NCI-H2081 treated with DMSO at 0.1 percent for 48 hours (cell line): ENCODE measurements at places on chromosomes 2 and 18.

DNA sequence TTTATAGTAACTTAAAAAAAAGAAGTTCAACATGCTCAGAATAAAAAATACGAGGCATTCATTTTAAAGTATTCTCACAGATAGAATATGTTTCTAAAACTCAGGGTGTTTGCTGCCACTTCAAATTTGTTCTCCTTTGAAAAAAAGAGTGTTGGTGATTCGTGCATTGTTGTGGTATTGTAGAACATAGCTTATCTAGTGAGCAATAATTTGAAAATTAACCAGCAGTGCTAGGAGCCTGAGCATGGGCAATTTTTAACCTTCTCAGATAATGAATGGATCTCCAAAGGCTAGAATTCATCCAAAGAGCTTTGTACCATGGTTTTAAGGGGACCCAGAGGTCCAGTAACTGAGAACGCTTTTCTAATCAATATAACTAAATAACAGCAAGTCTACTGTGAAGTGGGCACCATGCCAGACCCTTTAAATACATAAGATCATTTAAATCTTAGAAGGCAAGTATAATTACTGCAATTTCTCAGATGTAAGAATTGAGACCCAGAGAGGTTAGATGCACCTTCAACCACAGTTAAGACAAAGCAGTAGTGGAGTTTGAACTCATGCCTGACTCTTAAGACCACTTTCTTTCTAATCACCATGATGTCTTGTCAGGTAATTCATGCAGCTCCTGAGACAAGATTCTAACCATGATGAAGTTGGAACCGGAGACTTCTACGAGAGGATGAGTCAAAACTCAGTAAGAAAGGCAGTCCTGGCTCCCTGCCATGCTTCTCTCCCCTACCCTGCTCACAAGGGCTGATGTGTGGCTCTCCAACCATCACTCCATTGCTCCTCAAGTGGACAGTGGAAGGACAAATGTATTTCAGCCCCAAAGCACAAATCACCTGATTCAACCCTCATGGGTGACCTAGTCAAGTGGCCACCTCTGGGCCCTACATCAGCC, 3.4 kb downstream of the CYRIA start:
- DNase-seq, result no peak

GRCh38 chr2:189363559-189363958, 77.7 kb upstream of the WDR75 start:
- DNase-seq, result no peak

DNA sequence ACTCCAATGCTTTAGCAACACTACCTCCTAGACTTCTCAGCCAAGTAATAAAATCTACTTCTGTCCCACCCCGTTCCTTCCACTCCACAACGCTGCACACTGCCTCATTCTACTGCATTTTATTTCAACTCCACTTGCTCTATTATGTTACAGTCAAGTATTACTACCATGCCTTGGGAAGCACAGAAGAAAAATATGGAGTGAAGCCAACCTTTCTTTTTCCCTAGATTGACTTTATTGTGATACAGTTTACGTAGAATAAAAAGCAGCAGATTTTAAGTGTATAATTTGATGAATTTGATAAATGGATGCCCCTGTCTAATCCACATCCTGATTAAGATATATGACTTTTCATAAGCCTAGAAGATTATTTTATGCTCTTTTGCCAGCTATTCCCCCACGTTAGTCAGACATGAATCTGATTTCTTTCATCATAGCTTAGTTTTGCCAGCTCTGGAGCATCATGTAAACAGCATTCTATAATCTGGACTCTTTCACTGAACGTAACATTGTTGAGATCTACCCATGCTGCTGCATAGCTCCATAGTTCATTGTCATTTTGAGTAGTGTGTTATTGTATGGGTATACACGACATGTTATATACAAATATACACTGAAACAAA, 676.8 kb upstream of the RAB6C start:
- no peak for DNase-seq

DNA sequence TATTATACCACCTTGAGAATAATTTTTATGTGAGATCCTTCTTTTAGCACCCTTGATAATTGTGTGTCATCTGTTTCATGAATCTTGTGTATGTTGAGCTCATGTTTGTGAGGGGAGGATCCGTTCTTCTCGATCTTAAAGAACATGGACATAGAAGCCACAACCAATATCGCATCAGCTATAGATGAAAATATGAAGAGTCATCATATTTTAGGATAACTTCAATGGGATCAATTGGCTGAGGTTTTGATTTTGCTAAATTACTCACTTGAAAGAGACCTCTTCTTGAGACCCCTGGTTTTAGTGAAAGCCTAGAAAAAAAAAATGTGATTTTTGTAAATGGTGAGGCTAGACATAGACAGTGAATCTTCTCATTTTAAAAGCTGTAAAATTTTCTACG, 385.3 kb upstream of the NRP2 start:
- DNase-seq, result no peak

GRCh38 chr18:32238635-32239268, 48.9 kb downstream of the MEP1B start:
- no peak for DNase-seq

DNA sequence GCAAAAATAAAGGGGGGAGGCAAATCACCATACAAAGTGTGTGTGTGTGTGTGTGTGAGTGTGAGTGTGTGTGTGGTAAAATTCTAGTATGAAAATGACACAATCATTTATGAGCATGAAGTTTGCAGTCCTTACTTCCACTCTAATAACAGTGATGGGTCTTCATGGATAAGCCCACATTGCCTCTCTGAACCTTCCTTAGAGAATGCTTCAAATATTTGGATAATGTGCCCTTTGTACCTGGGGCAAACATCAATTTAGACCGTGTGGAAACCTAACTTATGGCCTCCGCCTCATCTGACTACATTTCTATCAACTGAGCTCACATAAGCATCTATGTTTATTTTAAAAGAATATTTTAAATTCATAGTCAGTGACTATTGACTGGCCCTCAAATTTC, 3.7 kb downstream of the SCN9A start:
- DNase-seq, result no peak

DNA sequence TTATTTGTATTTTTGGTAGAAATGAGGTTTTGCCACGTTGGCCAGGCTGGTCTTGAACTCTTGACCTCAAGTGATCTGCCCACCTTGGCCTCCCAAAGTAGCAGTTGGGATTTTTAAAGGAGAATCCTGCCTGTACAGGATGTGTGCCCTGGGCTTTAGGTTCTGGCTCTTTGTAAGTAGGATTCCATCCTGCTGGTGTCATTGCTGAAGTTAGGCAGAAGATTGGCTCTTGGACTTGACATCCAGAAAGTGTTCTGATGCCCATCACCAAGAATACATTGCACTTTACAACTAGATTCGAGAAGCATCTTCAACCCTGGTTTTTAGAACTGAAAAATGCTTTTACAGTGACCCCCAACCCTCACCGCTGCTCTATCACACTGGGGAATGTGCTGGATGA, 4.4 kb upstream of the TWIST2 start:
- no peak for DNase-seq

- no peak for DNase-seq
Observed at GRCh38 chr18:70333316-70333715, 44.5 kb downstream of the SOCS6 start.

- DNase-seq, result no peak
Observed at GRCh38 chr2:153287109-153287801, 191.3 kb downstream of the RPRM start.

GRCh38 chr18:2907550-2908135, 60.8 kb downstream of the EMILIN2 start:
- no peak for DNase-seq
